ENCODE measurements at places on chromosomes 11 and 22. TPM values are rescaled to one million over a fixed set of nuclear protein-coding genes. Genes with fewer than 3 reads are reported as not detected.

DNA sequence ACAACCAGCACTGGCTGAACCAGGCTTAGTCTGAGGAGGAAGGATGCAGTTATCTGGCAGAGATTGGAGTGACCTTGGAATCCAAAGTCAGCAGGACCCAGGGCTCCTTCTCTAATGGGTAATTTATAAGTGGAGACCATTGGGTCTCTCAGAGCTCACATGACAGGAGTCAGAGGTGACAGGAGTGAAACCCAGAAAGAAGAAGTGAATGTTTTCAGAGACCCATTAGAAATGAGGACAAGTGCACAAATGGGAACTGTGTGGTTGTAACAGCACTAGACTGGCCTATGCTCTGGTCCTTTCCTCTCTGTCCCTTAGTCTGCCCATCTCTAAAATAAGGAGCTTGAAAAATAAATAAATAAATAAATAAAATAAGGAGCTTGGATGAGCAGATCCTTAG, 107.4 kb downstream of the SERGEF start:
- DNase-seq: no peak

Gene JHY
- total RNA-seq: 1.3 TPM

Gene PTPRCAP
- total RNA-seq: 114 TPM

Gene OR52H1
- not detected for total RNA-seq

GRCh38 chr22:38955926-38956325, 1.5 kb upstream of the APOBEC3A start:
- no peak for DNase-seq

GRCh38 chr11:94199136-94200130, 70.8 kb downstream of the PANX1 start:
- DNase-seq: no peak

- DNase-seq: no peak
Observed at GRCh38 chr11:68163691-68164090, 42.5 kb upstream of the CHKA start.

Gene KLHL35
- 0.77 TPM for total RNA-seq

GRCh38 chr11:36777311-36777710, 179.3 kb upstream of the RAG2 start:
- DNase-seq: no peak
